ENCODE measurements at places on chromosomes 2 and 18.

DNA sequence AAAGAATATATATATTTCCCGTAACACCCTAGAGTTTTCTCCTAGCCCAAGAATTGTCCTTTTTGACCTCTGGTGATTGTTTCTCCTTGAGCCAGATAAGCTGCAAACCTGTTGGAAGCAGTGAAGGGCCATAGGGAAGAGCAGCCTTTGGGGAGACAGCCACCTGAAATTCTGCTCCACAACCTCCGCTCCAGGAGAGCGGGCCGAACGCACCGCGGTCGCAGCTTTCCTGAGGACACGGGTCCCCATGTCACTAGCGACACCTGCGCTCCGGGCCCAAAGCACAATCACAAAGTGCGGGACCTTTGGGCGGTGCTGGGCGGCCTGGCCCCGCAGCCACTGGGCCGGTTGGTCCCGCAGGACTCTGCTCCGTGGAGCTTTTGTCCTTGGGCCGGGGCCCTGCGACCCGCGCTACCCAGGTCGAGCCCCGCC, 557 bp upstream of the DSG2 start:
- no peak for DNase-seq

DNA sequence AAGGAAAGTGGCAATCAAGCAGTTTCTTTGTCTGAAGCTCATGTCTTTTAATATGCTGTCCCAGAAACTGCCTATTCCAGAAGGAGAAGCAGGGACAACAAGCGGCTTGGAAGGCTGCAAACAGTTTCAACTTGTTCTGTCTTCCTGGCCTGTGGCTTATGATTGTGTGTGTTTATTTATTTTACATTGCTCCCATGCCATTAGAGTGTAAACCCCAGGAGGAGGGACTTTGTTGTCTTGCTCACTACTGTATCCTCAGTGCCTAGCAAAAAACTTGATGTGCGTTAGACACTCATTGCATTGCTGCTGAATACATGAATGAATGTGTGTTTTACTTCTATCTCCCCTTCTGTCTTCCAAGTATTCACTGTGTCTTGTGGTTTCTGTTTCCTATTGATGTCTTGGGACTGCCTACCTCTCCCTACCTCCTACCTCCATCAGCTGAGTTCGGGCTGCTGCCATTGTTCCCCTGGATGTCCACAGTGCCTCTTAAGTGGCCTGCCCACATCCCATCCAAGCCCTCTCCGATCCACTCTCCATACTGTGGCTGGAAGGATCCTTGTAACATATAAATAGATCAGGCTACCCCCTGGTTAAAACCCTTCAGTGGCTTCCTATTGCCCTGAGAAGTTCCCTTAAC, 261.4 kb downstream of the DYSF start:
- DNase-seq: no peak

GRCh38 chr2:15748736-15749323, 157.2 kb downstream of the DDX1 start:
- no peak for DNase-seq

GRCh38 chr2:5479265-5479928, 212.8 kb upstream of the SOX11 start:
- DNase-seq: no peak

- no peak for DNase-seq
Observed at GRCh38 chr2:126635736-126636135, 20.2 kb upstream of the GYPC start.

DNA sequence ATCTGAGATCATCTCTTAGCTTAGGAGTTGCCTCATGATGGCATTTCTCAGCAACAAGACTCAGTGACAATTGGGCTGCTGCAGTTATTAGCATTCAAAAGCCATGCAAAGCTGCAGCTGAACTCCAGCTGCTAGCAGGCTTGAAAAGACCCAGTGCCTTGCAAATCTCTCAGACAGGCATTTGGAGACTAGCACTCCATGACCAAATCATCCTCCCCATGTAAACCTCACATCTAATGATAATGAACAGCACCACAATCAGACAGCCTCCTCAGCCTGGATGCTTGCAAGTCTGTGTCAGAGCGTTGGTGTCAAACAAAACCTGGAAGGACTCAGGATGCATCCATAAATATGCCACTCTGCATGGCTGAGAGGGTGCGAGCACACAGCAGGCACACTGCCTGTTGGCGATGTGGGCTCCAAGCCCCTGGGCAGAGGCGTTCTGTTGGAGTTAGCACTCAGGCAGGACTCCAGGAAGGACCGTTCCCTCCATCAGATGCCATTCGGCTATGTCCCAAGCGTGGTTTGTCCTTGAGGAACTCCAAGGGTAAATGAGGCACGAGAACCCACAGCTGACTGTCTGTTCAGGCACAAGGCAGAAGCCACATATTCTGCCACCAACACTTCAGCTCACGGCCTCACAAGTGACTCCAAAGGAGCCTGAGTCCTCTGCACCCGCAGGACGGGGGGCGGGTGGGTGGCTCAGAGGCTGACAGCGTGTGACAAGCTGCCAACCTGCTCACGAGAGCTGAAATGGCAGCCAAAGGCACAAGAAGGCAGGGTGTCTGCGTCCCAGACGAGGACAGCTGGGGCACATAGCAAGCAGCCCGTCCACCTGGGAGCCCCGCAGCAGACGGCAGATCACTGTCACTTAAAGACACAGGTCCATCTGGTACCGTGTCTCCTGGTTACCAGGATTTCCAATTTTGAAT, 183.8 kb downstream of the MYT1L start:
- DNase-seq: no peak

DNA sequence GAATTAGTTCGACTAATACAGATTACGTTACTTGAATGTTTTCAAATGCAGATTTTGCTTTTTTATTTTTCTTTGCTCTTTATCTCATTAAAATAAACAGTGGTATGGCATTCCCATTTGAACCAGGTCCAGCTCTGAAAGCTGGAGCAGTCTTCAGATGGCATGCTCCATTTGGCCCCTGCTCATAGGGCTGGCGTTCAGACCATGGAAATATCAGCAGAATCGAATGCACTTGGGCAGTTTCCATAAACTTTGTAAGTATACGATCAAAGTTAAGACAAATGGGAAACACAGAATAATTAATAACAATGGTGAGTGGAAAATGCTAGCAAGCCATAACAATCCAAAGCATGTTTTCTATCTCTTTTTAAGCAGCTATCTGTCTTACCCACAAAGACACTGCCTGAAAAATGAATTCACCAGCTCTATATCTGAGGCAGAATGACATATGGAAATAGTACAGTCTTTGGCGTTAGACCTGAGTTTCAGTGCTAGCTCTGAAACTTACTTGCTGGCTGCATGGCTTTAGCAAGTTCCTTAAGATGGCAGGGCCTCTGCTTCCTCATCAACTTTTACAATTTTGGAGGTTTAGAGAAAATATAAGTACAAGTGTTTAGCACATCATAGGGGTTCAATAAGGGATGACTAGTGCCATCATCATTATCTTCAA, 131.6 kb downstream of the BCL2 start:
- DNase-seq: no peak

GRCh38 chr2:199679883-199680282, 171.1 kb downstream of the FTCDNL1 start:
- no peak for DNase-seq

DNA sequence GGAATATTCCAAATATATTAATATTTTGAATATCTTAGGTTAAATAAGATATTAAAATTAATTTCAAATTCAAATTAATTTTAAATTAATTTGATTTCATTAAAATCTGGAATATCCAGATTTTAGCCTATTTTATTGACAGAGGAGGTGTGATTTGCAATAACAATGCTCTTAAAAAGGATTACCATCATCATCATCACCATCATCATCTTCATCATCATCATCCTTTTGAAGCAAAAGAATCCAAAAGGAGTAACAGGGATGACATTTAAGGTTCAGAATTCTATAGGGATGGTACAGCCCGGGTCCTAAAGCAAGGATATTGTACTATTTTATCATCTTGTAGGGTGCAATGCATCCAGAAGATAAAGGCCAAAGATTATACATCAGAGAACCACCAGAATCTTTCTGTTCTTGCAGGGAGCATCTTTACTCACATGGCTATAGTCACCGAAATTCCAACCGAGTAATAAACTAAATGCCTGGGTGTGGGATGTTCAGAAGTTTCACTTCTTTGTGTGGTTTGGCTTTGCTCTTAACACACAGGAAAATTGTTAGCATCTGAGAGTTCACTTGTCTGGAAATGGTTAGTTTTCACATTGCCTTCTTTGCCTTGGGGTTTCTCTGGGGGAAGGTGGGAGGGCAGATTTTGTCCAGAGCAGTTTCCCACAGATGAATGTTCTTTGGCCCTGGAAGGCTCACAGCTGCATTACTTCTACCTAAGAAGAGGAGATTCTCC, 99.1 kb upstream of the ITGA6 start:
- no peak for DNase-seq

DNA sequence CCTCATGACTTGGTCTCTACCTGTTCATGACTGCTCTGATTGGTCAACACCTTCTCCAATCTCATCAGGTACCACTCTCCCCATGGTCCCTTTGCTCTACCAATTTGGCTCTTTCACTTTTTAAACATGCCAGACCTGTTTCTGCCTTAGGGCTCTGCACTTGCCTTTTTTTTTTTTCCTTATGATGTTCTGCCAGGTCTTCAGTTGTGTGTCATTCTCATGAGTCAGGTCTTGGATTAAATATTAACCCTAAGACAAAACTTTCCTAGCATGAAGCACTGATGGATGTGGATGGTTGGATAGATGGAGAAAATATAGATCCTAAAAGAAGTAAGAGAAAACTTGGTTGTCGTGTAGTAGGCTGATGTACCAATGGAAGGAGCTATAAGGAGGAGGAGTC, 219.3 kb downstream of the TTC32 start:
- DNase-seq: no peak
